Activated CD4-positive, alpha-beta T cell treated with anti-CD3 and anti-CD28 coated beads for 1 hour (primary cell): ENCODE measurements at places on chromosomes 2 and 18.

- DNase-seq: no peak
Measured at GRCh38 chr2:104873689-104874054, 19.8 kb downstream of the POU3F3 start.

- DNase-seq: no peak
Measured at GRCh38 chr2:216645636-216645950, 12.4 kb downstream of the IGFBP2 start.

DNA sequence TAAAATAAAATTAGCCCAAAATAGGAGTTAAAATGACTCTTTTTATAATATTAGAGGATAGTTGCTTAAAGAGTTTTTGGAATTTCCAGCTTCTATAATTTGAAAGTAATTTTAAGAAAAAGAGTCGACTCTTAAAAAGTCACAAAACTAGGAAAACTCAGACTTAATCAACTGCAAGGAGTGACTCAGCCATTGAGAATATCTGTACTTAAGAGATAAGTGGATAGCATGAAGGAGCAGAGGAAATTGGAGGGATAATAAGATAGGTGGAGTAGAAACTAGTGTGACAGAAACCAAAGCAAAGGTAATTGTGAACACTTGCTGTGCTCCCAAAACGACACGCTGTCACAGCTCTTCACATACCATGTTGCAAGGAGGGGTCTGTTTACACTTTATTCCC lies 8.4 kb downstream of the RSAD2 start:
- DNase-seq: no peak

GRCh38 chr18:24168496-24168895 lies 29.6 kb downstream of the CABYR start:
- DNase-seq: no peak

DNA sequence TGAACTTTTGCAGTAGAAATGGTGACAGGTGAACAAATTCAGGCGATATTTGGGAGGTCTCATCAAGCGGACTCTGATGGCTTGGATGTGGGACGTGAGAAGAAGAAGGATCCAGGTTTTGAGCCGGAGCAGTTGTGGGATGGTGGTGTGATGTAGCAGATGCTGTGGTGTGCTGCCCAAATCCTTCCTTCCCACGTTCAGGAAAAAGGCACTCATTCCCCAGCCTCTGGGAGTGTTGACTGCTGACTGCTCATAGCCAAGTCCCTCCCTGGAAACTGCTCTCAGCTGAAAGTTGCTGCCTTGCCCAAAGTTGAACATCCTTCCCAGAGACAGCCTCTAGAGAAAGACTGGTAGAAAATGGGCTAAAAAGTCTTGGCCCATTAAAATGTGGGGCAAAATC lies 890.3 kb upstream of the ACVR2A start:
- no peak for DNase-seq

DNA sequence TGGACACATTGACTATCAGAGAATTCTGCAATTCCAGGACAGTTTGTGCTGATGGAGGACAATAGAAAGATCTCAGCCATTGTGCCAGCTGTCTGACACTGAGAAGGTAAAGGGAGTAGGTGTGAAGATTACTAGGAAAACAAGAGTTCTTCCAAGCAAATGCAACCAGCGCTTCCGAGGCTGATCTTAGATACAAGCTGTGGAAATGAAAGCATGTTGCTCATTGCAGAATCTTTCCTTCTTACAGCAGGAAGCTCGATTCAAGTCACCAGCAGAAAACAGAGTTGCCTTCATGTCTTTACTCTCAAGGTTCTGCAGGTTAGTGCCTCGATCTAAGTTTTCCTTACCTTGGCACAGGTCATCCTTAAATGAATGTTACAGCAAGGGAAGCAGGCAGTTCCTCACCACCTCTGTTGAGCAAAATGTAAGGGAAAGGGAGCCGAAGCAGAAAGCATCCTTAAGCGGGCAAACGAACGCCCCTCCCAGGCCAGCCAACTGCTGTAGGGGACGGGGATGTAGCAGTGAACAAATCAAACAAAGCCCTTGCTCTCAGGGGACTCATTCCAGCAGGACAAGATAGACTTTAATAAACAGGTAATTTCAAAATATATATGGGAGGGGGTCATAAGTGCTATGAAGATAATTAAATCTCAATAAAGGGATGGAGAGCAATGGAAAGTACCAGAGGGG lies 54.3 kb downstream of the MARCHF4 start:
- DNase-seq: no peak

DNA sequence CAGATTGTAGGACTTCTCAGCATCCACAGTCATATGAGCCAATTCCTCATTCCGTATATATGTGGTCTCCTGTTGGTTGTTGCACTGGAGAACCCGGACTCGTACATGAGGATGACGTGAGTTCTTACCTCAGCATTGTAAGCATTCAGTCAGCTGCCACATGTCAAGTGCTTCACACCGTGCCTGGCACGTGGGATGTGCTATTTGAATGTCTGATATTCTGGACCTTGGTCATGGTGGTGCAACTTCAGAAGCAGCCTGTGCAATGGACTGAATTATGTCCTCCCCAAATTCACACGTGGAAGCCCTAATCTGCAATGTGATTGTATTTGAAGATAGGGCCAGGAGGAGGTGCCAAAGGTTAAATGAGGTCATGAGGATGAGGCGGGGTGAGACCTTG lies 32.1 kb downstream of the PTGR3 start:
- DNase-seq: no peak

GRCh38 chr2:33108483-33109443 lies 162.0 kb downstream of the LTBP1 start:
- DNase-seq: no peak

- no peak for DNase-seq
Measured at GRCh38 chr2:122238006-122238559, 482.6 kb downstream of the TSN start.

GRCh38 chr2:8222979-8223694 lies 458.7 kb upstream of the ID2 start:
- no peak for DNase-seq

- DNase-seq: no peak
Measured at GRCh38 chr18:50097702-50098101, 97.2 kb downstream of the MYO5B start.

- no peak for DNase-seq
Measured at GRCh38 chr2:231966886-231967285, 5.4 kb downstream of the DIS3L2 start.

DNA sequence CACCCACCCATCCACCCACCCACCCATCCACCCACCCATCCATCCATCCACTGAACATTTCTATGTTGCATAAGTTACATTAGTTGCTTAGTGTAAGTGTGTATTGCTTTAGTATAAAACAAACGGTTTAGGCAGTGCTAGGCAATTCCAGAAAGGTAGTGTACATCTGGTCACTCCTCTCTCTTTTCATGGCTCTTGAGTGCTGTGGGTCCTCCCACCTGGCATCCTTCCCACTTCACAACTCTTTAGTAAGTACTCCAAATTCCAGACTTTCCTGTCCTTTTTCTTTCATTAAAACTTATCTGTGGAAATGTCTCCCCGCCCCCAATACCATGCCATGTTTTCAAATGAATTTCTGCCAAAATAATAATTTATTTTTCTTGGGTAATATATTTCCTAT lies 122.5 kb downstream of the PLEKHM3 start:
- DNase-seq: no peak

DNA sequence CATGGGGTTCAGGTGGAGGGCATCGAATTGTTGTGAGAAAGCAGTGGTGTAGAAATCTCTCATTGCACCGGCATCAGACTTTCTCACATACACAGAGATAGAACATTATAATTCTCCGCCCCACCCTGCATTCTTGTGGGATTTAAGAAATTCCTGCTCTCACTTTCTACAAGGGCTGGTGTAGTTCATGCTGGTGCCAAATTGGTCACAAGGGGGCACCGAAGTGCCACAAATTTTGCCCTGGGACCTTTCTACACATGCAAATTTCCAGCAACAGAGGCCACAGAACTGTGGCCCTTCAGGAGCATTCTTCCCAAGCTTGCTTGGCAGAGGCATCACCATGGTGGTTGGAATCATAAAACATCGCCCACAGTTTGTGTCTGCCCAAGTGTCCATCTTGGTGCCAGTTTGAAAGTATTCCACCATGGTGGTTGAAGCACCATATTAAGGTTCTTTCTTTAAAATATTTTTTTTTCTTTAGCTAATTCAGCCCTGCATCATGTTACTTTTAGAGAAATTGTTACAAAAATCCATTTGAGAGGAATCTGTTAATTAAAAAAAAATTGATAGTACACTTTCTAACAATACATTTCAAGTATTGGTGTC lies 521.2 kb upstream of the FANCL start:
- DNase-seq: no peak

GRCh38 chr2:225140723-225141122 lies 98.5 kb upstream of the DOCK10 start:
- DNase-seq: no peak

DNA sequence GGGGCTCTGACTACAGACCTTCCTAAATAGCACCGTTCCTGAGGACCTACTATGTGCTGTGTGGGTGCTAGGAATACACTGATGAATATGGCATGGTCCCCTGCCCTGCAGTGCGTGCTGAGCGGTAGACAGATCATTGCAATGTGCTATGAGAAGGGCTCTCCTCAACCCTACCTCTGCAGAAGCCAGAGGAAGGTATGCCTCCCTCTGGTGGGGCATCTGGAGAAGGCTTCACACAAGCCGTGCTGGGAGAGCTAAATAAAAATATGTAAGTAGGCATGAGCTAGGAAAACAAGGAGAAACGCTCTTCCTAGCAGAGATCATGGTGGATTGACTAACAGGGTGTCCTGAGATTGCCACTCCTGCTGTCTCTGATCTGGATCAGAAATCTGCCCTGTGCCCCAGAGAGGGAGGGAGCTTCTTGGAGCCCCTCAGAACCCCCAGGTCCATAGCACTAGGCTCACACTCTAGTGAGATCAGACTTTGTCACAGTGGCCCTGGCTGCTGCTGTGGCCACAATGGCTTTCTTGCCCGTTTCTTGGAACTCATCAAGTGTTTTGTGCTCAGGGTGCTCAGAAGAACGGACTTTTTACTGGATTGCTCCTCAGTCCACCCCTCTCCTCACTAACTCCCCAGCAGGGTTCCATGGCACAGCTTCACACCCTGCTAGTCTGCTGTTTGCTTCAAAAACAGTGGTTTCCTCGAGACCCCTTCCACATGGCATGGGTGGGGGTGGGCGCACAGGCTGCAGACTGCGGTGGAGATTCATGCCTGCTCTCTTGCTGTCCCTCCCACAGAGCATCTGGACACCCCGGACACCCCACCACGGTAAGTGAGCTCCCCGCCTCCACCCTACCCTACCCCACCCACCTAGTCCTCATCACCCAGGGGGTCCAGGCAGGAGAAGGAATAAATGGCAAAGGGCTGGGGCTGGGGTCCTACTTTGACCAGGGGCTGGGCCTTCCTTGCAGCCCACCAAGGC lies 14.2 kb downstream of the SIGLEC15 start:
- no peak for DNase-seq

DNA sequence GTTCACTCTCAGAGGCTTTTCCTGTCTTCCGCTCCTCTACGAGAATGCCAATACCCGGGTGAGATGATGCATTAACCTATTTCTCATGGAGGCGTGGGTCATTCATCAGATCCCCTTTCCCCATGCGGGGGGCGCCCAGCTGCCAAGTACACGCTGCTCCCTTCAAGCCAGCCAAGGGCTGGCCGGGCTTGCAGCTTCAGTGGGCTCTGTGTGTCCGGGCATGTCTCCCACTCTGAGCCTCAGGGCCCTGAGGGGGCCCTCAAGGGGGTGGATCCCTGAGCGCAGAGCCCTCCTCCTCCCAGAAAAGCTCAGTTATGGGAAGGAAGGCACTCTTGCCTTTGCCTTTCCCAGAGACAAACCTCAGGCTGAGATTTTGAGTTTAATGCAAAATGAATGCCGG lies 431.8 kb upstream of the MYT1L start:
- DNase-seq: no peak

- no peak for DNase-seq
Measured at GRCh38 chr2:141513853-141514252, 617.0 kb downstream of the LRP1B start.

DNA sequence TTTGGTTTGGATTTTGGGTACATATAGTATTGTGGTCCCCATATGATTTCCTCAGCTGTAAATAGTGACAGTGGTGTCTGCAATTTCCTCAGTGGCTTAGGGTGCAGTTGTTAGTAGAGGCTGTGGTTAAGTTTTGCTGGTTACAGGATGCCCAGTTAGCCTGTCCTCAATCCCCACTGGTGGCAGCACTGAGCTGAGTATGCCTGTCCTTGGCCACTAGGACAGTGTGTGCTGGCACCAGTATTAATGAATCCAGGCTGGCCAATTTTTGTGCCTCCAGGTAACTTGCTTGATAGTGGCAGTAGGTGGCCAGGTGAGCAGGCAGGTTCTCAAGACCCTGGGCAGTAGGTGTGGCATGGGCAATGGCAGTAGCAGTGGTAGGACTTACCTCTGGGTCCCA lies 973.1 kb downstream of the TMEM182 start:
- no peak for DNase-seq

GRCh38 chr2:233121856-233122255 lies 61.7 kb downstream of the INPP5D start:
- DNase-seq: no peak
